ENCODE measurements at places on chromosomes 4 and X. TPM values are rescaled to one million over a fixed set of nuclear protein-coding genes. Genes with fewer than 3 reads are reported as not detected.

Gene TCP11X1
- not detected for total RNA-seq

Gene TXK
- total RNA-seq, result 26.8 TPM

Gene KANTR
- total RNA-seq, result 44.9 TPM

Gene CHRDL1
- total RNA-seq, result not detected

Gene P2RY10
- 56.9 TPM for total RNA-seq

Gene PKD2
- total RNA-seq, result 7.3 TPM

Gene ESX1
- total RNA-seq, result not detected

Gene IL15
- 2.7 TPM for total RNA-seq

- ATAC-seq, result no peak
These were observed 348.2 kb downstream of the KCTD8 start for GRCh38 chr4:44100456-44100855.

- ATAC-seq, result no peak
These were observed 37.9 kb upstream of the GALNT7 start for GRCh38 chr4:173130687-173131086.

GRCh38 chrX:38805432-38806389 is 4.5 kb downstream of the MID1IP1 start:
- peak; percentile 57 for ATAC-seq

DNA sequence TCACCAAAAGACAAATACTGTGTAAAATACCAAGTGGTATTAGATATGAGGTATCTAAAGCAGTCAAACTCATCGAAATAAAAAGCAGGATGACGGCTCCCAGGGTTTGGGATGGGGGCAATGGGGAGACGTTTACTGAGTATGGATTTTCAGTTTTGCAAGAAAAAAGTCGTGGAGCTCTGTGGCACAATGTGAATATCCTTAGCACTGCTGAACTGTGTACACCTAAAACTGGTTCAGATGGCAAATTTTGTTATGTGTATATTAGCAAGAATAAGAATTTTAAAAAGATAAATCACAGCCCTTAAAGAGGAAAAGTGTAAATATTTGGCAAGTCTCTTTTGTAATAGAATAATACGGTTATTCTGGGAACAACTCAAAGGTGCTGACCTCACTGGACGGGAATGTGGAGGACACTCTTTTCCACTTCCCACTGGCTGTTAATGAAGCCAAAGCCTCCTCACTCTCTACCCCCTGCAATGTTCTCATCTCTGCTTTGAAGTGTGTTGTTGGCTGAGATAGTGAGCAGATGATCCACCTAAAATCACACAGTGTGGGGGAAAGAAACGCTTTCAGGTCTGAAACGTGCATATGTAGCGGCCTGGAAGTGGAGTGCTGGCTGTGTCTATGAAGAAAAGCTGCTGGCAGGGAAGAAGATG is 49.2 kb downstream of the SEL1L3 start:
- no peak for ATAC-seq

DNA sequence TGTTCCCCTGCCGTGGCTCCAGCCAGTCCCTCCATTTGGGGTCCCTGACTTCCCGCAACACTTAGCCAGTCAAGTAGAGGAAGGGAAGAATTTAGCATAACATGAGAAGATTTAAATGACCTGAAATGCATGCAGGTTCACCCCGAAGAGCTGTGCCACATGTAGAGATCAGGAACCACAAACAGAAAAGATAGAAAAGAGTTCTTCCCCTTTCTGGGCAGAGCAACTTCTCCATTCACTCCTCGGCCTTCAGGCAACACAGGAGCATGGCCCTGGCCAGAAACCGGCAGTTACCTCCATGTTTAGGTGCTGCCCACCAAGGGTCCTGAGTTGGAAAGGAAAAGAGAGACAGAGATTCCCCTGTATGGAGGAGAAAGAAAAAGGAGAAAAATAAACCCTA is 5.2 kb downstream of the NLRP2B start:
- ATAC-seq, result no peak

DNA sequence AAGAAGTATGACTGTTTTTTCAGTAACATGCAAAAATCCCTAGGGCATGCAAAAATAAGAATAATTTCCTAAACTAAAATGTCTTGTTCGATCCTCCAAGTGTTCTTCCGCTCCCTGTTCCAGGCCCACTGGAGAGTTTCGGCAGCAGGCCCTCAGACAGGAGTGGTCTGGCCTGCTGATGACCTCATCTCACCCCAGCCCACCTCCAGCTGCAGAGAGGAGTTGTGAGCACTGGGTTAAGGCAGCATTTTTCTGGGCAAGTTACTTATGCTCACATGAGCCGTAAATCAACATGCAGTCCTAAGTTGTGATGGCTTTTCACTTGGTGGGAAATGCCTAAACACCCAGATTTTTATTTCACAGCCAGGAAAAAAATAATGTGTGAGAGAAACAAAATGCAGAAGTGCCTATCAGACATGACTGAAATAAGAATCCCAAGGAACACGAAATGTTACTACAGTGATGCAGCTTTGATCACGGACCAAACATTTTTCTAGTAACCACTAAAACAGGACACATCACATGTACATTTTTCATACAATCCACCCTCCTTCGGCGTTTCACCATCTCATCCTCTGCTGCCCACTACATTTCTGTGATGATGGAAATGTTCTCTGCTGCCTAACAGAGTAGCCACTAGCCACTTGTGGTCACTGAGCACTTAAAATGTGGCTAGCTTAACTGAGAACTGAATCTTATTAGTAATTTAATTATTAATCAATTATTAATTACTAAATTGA is 153.3 kb upstream of the TBL1X start:
- no peak for ATAC-seq

- no peak for ATAC-seq
These were observed 134.1 kb downstream of the KLHL34 start for GRCh38 chrX:21524008-21524407.

- no peak for ATAC-seq
These were observed 240.5 kb upstream of the TEX13A start for GRCh38 chrX:105461016-105461415.

DNA sequence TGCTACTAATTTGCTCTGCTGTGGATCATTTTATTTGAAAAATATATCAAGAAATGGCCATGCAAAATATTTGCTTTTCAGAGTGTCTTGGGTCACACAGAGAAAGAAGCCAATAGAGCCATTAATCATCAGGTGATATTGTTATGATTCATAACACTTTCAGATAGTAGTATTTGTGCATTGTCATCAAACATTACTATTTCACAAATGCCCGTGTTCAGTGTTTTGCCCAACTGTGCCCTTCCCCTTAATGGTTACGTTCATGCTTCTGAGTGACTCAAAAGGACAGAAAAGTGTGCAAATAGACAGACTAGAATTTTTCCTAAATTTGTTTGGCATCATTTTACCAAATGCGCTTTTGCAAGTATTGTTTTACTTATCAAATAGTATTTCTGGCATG is 46.5 kb downstream of the PHOX2B start:
- no peak for ATAC-seq

DNA sequence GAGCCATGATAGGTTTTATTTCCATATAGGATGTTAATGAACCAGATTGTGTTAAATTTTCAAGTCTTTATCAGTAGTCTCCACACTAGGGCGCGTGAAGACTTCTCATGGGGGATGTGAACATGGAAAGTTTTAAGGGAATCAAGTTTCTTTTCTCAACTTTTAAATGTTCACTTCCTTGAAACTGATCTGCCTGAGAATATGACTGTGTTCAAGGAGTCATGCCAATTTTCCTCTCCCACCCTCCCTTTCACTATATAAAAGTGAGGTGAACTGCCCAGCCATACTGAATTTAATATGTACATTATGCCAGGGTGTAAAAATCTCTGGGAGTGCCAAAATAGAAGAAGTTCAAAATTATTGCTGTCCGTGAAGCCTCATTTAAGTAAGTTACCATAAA is 30.4 kb upstream of the HPGDS start:
- no peak for ATAC-seq

DNA sequence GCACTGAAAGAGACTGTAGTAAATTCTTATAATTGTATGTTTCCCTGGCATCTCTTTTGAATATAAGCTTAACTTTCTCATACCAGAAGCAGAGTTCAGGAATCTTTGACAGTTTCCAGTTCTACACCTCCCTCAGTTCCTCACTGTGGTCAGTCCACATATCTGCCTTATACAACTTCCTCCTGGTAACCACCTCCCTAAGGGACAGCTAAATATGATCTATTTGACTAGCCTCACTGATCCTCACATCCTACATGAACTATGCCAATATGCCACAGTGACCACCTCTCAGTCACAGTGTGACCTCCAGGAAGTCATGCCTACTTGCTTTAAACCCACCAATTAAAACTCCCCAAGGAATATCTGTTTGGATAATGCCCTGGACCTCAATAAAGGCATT is 51.6 kb upstream of the HDAC8 start:
- no peak for ATAC-seq

DNA sequence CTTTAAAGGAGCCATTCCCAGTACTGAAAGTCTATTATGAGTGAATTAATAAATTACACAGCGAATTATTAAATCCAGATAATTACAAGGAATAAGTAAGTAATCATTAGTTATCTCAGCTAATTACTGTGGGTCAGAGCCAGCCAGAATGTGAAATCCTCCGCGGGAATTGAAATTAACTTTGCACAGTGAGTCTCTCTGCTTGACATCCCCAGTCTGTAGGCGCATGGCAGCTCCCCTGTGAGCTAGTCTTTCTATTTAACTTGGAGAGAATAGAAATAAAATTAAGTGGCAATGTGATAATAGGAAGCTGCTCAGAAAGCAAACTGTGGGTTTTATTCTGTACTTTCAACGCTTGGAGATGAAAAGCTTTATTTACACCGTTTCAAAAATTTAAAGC is 7.2 kb downstream of the POU4F2 start:
- no peak for ATAC-seq

GRCh38 chrX:17377091-17377717 is 2.2 kb downstream of the NHS start:
- peak; percentile 35 for ATAC-seq
